ENCODE measurements at places on chromosomes 6 and 20. TPM values are rescaled to one million over a fixed set of nuclear protein-coding genes. Genes with fewer than 3 reads are reported as not detected.

The PCSK2 gene
- 0.06 TPM for total RNA-seq

The DDRGK1 gene
- 57.9 TPM for total RNA-seq

- no peak for DNase-seq
Measured at GRCh38 chr20:19991308-19991707, 25.9 kb upstream of the NAA20 start.

DNA sequence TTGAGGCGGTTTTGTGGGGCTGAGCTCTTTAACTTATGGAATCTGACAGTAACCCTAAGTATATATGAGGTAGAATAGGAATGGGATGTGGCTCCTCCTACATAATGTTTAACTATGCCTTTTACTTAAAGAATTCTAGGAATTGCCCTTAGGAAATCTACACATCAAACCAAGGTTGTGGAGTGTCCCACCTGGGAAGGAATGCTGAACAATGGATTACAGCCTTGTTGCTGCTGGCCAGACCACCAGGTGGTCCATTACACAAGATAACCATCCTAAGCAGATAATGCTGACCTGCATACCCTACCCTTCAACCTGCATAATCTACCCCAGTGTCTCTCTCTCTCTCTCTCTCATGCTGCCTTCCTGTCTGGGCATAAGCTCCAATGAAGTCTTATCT is 35.0 kb upstream of the SLC22A16 start:
- DNase-seq = no peak

DNA sequence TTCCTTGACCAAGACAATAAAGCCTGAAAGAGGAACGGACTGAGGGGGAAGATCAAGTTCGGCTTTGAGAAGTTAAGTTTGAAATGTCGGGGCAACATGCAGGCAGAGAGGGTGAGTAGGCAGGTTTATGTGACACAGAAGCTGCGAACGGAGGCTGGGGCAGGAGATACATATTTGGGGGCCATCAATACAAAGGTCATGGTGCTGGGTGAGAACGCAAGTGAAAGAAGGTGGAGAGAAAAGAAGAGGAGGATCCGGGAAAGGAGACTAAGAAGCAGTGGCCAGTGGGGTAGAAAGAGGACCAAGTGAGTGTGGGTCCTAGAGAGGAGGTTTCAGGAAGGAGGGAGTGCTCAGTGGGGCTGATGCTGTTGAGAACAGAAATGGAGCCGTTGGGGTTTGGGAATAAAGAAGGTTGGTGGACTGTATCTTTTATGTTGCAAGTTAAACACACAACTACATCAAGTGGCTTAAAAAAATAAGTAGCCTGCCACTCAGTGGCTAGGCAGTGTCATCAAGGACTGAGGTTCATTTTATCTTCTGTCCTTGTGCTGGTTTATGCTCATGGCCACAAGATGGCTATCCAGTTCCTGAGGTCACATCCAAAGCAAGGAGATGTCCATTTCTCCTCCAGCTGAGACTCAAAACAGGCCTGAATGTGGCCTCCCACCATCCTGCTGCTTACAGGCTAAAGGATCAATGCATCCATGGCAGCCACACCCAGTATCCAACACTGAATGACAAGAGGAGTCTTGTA is 1.7 kb upstream of the BLCAP start:
- DNase-seq = no peak

DNA sequence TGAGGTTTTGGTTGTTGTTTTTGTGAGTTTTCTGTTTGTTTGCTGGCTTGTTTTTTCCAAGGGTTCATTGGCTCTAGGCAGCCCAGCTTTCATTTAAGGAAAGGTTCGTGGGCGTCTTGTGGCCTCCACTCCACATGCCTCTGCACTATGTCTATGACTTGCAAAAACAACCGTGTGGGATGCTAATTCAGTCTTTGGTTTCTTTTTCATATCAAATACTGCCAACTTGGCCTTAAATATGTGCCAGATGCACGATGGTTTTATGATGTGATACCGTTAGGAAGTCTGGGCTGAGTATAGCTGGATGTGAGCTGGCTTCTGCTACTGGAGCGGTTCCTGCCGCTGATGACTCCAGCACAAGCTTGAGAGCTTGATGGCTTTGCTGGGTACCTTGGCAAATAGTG is 96.3 kb downstream of the BMP2 start:
- DNase-seq = no peak

DNA sequence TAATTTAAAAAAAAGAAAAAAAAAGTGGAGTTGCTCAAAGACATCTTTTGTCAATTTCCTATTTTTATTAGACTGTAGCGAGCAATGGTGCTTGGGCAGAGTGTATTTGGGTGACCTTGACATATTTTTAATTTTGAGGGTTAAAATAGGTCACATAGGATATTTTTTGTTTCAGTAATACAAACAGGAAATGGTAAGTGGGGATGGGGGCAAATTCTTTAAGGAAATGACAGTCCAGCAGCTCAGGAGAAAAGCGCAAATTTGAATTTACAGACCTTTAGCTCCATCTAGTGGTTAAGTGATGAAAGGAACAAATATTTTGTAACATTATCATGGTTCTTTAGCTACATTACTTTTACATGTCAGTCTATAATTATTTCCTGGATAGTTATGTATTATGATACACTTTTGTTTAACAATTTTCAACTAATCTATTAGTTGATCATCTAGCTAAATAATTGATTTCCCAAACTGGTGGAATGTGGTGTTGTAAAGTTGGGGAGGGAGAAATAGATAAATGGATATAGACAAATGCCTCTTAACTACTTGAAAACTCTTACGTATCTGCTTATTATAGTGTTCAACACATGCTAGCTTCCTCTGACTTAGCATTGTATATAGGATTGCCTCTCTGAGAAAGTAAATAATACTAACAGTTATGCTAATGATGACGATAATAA is 10.0 kb downstream of the CITED2 start:
- peak; percentile 29 for DNase-seq

DNA sequence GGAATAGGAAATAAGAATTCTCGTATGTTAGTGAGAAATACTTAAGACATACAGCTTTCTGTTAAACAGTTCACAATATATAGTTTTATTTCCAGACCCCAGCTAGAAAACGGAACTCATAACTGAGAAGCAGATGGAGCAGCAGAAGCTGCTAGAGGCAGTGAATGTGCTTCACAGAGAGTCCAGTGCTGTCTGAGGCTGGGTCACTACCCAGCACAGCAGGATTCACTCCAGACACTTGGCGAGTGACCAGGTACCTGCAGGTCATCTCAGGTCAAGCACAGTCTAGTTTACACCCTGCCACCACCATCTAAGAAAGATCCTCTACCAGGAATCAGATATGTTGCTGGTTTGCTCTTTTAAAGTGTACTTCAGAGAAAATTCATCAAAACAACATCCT is 243.1 kb upstream of the RAB32 start:
- no peak for DNase-seq

Data from Daoy (cell line).